ENCODE measurements at places on chromosomes 7 and 10.

DNA sequence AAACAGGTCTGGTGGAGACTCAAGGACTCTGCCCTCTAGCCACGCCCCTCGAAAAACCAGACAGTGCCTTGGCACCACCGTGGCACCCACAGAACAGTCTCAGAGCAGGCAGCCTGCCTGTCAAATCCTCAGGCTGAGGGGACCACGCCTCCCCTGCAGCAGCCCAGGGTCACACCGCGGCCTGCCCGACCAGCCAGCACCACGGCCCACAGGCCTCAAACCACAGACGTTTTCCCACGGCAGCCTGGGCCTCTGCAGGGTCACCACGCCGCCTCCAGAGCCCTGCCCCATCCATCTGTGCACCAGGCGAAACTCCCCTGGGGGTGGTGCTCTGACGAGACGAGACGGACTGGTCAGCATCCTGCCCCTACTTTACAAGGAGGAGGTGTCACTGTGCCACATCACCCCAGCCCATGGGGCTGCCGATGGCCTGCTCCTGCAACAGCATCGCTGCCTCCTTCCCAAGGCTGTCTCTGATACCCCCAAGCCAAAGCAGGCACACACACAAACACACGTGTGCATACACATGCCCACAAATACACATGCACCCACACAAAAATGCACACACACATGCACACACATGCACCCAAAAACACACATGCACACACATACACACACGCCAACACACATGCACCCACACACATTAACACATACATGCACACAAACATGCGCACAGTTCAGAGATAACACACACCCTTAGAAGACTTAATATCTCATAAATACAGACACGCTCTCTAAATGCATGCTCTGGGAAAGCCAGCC, 24.6 kb downstream of the PAPOLB start:
- no peak for DNase-seq

DNA sequence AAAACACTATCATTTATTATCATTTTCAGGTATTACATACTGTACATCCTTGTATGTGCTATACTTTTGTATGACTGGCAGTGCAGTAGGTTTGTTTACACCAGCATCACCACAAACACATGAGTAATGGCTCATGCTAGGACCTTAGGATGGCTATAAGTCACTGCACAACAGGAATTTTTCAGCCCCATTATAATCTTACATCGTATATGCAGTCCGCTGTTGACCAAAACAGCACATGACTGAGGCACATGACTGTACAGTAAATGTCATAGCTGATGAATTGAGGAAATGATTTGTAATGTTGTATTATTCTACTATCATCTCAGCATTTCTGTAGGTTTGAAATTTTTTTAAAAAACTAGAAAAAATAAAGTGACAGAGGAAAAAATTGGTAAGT, 38.6 kb downstream of the BPGM start:
- no peak for DNase-seq

- DNase-seq = no peak
These were observed 206.2 kb upstream of the YAE1 start for GRCh38 chr7:39360038-39360437.

GRCh38 chr10:17444388-17444714, 10.0 kb downstream of the ST8SIA6 start:
- no peak for DNase-seq

DNA sequence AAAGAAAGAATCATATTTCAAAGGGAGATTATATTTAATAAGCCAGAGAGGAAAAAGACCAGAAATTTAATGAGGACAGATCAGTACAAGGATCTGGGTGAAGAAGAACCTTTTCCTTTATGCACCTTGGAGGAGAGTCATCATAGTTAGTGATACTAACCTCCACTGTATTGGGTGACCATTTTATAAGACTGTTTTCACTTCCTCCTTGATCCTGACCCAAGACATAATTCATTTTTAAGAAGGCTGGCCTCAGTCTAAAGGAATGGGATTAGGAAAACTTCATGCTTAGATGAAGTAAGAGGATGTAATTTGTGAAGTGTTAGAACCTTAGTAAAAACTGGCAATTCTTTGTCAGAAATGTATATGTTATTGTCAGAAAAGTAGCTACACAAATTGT, 68.6 kb downstream of the ADAM22 start:
- DNase-seq = no peak

DNA sequence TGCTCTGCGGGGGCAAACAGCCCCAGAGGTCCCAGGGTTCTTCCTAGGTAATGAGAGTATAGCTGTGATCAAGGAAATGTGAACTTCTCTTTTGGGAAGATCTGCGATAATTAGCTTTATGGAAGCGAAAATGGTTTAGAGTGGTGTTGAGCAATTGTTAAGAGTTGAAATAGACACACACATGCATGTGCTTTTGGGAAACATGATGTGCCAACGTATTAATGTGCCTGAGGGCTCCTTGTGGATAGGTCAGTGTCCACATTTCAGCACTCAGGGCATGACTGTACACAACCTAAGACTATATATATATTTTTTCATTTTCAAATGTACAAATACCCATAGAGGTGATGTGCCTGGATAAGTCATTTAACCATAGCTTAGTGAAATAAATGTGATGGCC, 67.0 kb downstream of the GSDME start:
- DNase-seq = no peak

- DNase-seq = no peak
These were observed 2.4 kb downstream of the TLL2 start for GRCh38 chr10:96511044-96511945.

DNA sequence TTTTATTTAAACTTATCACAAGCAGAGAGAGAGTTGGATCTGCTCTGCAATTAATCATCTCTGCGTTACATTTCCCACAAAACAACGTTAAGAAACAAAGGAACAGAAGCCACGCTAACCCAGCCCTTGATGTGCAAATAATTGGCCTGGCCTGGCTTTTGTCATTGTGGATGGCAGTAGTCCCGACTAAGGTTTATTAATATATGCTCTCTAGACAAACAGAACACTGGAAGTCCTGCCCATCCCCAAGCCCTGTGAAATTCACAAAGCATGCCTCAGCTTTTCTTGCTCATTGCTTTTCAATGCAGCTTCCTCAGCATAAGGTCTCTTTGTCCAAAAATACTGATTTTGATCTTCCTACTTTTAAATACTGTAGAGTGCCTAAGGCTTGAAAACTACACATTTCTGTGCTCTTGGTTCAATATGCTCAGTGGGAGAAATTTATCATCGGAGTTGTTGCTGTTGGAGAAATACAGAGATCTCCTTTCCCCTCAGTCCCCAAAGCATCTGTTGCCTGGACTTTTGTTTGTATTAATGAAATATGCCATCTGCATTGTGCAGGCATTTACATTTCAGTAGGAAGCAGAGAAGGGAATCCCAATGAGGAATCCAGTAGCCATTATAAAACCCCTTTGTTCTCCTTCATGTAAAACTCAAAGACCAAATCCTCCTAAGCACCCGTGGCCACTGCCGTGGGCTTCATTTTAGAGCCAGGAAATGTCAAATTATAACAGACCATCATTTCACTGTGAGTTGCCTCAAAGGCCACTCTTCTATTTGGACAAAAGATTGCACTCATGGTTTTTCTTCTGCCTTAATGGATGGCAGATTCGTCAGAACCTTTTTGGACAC, 61.1 kb downstream of the SORCS1 start:
- DNase-seq = no peak

DNA sequence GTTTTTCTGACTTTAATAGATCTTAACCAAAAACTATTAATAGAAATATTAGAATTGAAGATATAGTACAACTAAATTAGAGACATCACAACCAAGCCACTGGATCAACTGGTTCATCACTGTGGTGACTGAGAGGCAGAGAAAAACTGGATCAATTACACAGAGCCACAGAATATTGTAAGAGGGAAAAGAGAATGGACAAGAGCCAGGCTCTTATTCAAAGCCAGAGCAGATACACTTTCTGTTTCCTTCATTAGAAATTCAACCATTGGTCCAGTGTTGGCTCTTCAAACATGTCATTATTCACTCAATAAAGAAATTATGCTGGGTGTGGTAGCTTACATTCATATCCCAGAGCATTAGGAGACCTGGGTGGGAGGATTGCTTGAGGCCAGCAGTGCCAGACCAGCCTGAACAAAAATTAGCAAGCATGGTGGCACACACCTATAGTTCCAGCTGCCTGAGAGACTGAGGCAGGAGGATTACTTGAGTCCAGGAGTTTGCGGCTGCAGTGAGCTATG, 295.1 kb downstream of the NEBL start:
- no peak for DNase-seq

DNA sequence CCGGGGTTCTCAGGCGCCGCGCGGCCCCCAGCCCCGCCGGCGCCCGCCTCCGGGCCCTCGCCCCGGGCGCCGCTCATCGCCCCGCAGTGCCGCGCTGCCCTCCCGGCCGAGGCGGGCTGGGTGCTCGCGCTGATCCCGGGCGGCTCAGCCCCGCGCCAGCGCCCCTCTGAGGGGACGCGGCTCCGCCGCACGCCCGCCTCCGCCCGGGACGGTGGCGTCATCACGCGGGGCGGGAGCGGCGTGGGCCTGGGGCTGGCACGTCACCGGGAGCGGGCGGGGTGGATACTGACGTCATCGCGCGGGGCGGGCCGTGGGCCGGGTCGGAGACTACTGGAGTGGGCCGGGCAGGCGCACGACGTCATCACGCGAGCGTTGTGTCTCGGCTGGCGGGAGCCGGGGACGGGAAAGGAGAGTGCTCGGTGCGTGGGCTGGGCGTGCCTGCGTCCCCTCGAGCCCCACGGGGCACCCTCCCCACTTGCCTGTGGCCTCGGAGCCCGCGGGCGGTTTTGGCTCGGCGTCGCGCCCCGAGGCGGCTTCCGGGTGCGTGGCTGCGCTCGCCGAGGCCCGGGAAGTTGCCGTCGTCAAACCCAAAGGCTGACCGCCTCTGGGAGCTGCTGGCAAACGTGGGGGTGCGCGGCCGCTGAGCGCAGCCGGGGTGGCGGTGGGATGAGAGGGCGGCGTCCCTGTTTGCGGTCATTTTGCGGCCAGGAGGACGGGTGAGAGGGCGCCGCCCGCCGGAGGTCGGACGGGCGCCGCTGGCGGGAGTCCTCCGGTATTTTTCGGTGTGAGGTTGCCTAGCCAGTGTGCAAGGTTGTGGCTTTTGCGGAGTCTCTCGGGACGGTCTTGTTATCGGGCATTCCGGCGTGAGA, at the start of gene ESYT2:
Gene ESYT2 (minus strand): TSS at position 168 of the 869 bp plus-strand sequence. CDS start 91 bp downstream, at position 77.
- DNase-seq = peak; percentile 100

GRCh38 chr10:651692-652091, 37.8 kb downstream of the DIP2C start:
- no peak for DNase-seq

GRCh38 chr10:22624287-22624738, 90.1 kb downstream of the PIP4K2A start:
- DNase-seq = no peak

DNA sequence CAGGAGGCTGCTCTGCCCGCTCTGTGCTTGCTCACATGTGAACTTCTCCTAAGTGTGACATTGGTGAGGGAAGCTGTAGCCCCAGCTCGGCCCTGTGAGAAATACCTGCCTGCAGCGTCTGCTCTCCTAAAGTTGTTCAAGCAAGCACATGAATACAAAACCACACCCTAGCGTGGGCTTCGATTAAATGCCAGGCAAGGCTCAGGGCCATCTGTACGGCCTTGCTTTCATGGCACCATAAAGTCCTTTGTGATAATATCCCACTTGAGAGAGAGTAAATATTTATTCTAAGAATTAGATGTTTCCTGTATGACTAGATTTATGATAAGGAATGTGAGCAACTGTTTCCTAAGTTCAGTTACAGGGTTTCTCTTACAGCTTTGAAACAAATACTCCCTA, 262.8 kb upstream of the KLF14 start:
- DNase-seq = no peak

GRCh38 chr7:25777969-25778708, 373.9 kb upstream of the NFE2L3 start:
- no peak for DNase-seq

DNA sequence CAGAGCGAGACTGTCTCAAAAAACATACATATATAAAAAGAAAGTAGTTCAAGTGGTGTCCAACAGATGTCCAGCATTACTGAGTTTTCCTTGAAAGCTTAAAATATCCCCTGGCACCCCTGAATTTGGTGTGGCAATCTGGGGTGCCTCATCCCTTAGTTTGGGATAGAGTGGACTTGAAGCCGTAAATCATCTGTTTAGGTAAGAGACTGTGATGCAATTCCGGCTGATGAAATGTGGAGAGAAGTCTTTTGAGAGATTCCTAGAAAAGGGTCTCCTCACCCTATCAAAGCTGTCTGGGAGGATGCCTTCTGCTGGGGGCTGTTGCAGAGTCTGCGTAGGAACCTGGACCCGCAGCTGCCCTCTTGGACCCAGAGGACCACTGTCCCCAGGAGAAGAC, 408.0 kb downstream of the RPS24 start:
- no peak for DNase-seq

DNA sequence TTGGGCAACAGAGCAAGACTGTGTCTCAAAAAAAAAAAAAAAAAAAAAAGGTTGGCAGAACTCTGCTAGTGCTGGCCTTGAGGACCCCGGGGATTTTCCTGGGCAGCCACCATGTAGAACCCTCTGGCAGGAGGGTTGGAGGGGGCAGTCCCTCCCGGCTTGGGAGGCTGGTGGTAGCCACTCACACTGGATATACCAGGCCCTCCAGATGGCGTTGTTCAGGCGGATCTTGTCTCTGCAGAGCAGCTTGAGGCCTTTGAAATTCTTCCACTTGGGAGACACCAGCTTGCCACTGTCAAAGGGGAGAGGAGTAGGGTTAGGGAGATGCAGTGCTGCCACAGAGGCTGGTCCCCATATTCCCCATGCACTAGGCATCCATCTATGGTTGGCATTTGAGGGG, 8.4 kb downstream of the MLXIPL start:
- no peak for DNase-seq

GRCh38 chr10:77969114-77969513, 42.6 kb upstream of the DLG5 start:
- DNase-seq = no peak

GRCh38 chr10:119459681-119460340, 82.7 kb downstream of the RGS10 start:
- no peak for DNase-seq

GRCh38 chr10:59894114-59894513, 12.2 kb downstream of the CCDC6 start:
- DNase-seq = no peak

DNA sequence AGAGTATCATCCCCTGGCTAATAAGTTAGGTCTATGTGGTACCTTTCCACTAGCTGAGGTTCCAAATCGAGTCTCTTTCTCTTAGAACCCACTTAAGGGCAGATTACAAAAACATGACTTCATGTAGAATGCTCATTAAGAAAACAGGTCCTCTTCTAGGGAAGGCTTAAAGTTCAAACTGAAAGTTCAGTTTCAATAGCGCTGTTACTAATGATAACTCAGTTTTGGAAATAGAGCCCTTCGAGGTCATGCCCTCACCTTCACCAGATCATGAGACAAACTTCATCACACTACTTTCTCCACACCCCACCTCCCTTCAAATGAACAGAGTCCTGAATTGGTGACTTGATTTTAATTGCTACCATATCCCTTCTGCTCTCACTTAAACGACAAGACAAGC, 26.2 kb downstream of the HGF start:
- DNase-seq = no peak

GRCh38 chr7:129095258-129095657, 40.3 kb upstream of the TNPO3 start:
- peak; percentile 9 for DNase-seq

GRCh38 chr10:97612386-97612785, 20.9 kb downstream of the MORN4 start:
- DNase-seq = no peak

GRCh38 chr10:16976803-16977202, 152.8 kb downstream of the CUBN start:
- no peak for DNase-seq
